Activated naive CD4-positive, alpha-beta T cell treated with anti-CD3 and anti-CD28 coated beads for 36 hours (primary cell): ENCODE measurements at places on chromosomes 11 and 22.
A peak's percentile ranks its signal among the peaks of the same experiment; 100 is the strongest.

DNA sequence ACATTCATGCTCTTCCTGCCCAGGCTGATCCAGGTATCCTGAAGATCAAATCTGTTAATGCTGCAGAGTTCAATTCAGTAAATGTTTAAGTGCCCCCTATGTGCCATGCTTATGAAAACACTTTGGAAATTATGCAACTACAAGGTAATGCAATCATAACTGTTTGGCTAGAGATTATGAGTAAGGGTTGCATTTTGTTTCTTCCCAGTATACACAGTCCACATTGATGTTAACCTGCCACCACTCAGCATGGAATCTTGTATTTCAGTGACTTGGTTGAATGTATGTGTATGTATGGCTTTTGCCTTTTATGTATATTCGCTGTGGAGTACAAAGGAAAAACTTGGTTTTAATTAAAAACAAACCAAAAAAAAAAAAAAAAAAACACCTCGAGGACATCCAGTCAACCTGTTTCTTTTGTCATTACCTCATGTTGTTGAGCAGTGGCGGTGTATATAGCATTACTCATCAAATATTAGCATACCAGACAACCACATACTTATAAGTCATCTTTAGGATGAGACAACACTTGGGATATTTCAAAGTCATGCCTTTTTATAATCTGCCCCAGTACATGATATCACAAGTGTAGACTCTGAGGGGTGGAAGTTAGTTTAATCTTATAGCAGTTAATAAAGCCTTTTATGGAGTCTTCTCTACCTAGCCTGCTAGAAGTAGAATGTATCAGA is 86.1 kb upstream of the HORMAD2 start:
- peaks cover 5% of the 10 kb centered on the region for H3K36me3 ChIP-seq
- H3K27me3 ChIP-seq = no peaks in the 10 kb centered on the region
- no peak for DNase-seq
- no peak overlapping the region for H3K4me3 ChIP-seq
- no peak overlapping the region for H3K27ac ChIP-seq

GRCh38 chr11:34208266-34209135 is 103.1 kb downstream of the NAT10 start:
- no peaks in the 10 kb centered on the region for H3K36me3 ChIP-seq
- H3K27me3 ChIP-seq = no peaks in the 10 kb centered on the region
- H3K4me3 ChIP-seq = no peak overlapping the region
- peaks cover 27% of the 10 kb centered on the region for H3K4me1 ChIP-seq

GRCh38 chr11:12318791-12319438 is 58.5 kb upstream of the PARVA start:
- no peak overlapping the region for H3K27ac ChIP-seq
- no peaks in the 10 kb centered on the region for H3K27me3 ChIP-seq
- peaks cover 1% of the 10 kb centered on the region for H3K36me3 ChIP-seq
- no peak for DNase-seq

DNA sequence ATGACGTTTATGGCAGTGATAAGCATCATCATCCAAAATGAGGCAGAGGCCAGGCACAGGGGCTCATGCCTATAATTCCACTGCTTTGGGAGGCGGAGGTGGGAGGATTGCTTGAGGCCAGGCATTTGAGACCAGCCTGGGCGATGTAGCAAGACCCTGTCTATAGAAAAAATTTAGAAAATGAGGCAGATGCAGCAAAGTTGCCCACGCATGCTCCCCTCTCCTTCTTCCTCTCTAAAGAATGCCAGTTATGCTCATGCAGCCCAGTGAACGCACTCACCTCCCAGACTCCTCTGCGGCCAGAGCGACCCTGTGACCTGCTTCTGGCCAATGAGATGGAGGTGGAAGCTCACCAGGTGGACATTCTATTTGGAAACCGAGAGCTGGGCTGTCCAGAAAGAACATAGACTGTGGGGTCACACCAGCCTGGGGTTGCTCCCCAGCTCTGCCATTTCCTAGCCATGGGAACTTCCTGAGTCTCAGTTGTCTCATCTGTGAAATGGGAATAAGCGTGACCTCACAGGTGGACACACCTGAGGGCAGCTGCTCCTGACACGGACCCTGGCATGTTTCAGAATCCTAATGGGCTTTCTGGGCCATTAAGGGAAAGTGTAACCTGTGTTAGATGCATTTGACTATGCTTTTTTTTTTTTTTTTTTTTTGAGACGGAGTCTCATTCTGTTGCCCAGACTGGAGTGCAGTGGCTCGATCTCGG is 44.9 kb downstream of the MCM5 start:
- peaks cover 2% of the 10 kb centered on the region for H3K4me1 ChIP-seq
- H3K27me3 ChIP-seq = no peaks in the 10 kb centered on the region
- no peak overlapping the region for H3K4me3 ChIP-seq
- DNase-seq = no peak
- H3K36me3 ChIP-seq = peaks cover 16% of the 10 kb centered on the region

DNA sequence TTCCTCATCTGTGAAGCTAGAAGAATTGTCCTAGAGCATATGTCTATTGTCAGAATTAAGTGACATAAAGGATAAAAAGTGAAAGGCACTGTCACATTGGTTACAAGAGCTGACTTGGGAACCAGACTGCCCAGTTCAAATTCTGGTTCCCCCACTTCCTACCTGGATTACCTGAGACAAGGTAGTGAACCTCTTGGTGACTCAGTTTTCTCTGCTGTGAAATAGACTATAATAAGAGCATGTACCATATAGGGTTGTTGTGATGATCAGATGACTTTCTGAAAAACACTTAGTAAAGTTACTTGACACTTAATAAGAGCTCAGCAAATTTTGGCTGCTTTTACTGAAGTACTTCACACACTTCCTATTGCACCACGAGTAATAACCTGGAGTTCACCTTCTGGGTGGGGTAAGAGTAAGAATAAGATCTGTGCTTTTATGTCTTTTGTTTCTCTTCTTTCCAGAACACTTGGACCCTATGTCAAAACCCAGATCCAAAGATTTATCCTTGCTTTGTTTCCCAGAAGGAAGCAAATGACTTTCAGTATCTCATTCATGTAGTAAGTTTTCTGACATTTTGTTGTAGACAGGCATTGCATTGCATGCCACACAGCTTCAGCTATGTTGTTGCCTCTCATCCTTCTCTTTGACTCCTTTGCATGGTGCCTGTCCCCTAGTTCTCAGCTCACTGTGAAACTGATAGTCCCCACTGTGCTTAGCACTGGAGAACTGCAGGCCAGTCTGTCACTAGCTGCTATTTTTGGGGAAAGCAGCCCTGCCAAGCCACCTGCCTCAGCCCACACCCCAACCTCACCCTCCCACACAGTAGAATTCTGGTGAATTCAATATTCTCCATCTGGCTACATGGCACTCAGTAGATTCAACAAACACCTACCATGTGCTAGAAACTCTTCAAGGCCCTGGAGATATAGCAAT is 121.8 kb upstream of the POU2AF2 start:
- no peak overlapping the region for H3K4me3 ChIP-seq
- no peak overlapping the region for H3K27ac ChIP-seq

DNA sequence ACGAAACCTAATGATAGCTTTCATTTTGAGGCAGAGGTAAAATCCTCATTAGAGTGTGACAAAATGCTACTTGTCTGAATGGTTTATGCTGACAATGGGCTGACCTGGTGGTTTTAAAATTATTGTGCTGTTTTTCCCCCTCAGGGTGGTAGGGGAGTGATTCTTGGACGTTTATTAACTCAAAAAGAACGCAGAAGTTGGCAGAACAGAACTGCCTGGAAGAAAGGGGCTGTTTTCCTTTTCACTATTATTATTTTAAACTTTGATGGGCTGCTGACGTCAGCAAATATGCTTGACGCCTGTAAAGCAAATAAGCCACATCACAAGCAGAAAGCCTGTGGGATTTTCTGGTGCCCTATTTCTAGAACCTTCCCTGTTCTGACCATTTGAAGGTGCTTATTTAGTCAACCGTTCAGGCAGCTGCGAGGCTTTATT is 4.0 kb downstream of the RASSF10 start:
- DNase-seq = no peak
- no peak overlapping the region for H3K4me3 ChIP-seq

- no peak for DNase-seq
- no peak overlapping the region for H3K27ac ChIP-seq
- H3K4me3 ChIP-seq = no peak overlapping the region
- peaks cover 11% of the 10 kb centered on the region for H3K27me3 ChIP-seq
- no peaks in the 10 kb centered on the region for H3K36me3 ChIP-seq
These were observed 7.0 kb upstream of the CEP126 start for GRCh38 chr11:101907815-101908214.

- H3K4me3 ChIP-seq = no peak overlapping the region
- H3K27ac ChIP-seq = no peak overlapping the region
- no peaks in the 10 kb centered on the region for H3K36me3 ChIP-seq
- H3K27me3 ChIP-seq = no peaks in the 10 kb centered on the region
These were observed 12.1 kb downstream of the LRFN4 start for GRCh38 chr11:66868726-66869566.

GRCh38 chr22:46043339-46043738 is 66.4 kb upstream of the WNT7B start:
- H3K27me3 ChIP-seq = no peaks in the 10 kb centered on the region
- DNase-seq = no peak
- H3K4me3 ChIP-seq = peak overlapping the region; percentile 82
- peaks cover 24% of the 10 kb centered on the region for H3K4me1 ChIP-seq
- peak overlapping the region; percentile 89 for H3K27ac ChIP-seq

GRCh38 chr11:101996111-101996510 is 51.1 kb upstream of the CFAP300 start:
- DNase-seq = no peak
- peaks cover 2% of the 10 kb centered on the region for H3K36me3 ChIP-seq
- no peak overlapping the region for H3K4me3 ChIP-seq
- H3K27ac ChIP-seq = no peak overlapping the region

DNA sequence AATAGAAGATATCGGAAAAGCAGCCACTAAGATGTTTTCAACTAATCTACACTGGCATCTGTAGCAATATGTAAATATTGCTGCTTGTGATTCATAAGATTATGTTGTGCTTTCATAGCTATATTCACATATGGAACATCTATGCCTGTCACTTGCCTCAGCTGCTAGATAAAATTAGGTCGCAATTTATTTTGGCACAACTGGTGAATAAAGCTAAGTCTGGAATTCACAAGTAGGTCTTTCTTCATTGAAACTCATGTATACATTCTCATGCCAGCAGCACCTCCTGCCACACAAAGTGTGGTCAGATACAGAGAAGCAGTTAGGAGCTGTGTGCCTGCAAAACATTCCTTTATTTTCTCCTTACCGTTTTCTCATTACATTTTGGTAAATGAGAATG is 543.3 kb upstream of the CHORDC1 start:
- no peaks in the 10 kb centered on the region for H3K36me3 ChIP-seq
- DNase-seq = no peak
- no peak overlapping the region for H3K27ac ChIP-seq
- no peak overlapping the region for H3K4me3 ChIP-seq

DNA sequence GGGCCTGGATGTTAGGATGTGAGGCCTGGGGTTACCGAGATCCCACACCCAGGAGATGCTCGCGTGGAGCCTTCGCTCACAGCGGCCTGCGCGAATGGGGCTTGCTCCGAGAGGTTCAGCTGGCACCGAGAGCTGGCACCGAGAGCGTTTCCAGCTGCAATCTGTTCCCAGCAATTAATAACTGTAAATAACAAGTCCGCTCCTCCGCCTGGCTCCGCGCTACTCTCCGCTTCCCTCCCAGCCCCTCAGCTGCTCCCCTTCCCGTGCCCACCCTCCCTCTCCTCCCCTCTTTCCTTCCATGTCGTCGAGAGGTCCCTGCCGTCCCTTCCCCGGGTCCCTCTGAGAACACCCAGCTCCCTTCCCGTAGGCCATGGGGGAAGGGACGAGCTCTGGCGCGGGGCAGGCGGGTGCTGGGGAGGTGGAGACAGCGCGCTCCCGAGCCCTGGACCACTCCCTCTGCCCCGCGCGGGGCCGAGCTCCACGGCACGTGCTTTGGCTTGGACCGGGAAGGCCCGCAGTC is 110.8 kb downstream of the WNT7B start:
- no peak overlapping the region for H3K27ac ChIP-seq
- H3K4me1 ChIP-seq = peaks cover 4% of the 10 kb centered on the region
- peaks cover 36% of the 10 kb centered on the region for H3K27me3 ChIP-seq
- no peak overlapping the region for H3K4me3 ChIP-seq
- H3K36me3 ChIP-seq = no peaks in the 10 kb centered on the region

- H3K27me3 ChIP-seq = no peaks in the 10 kb centered on the region
- no peak overlapping the region for H3K27ac ChIP-seq
- H3K4me1 ChIP-seq = peaks cover 29% of the 10 kb centered on the region
- peak; percentile 67 for DNase-seq
- peaks cover 2% of the 10 kb centered on the region for H3K36me3 ChIP-seq
These were observed 206.3 kb downstream of the DDX10 start for GRCh38 chr11:108871152-108871551.

GRCh38 chr11:105108247-105108646 is 31.3 kb downstream of the CARD18 start:
- peaks cover 11% of the 10 kb centered on the region for H3K27me3 ChIP-seq
- no peak overlapping the region for H3K27ac ChIP-seq
- DNase-seq = no peak
- H3K4me3 ChIP-seq = no peak overlapping the region

- H3K27me3 ChIP-seq = no peaks in the 10 kb centered on the region
- no peak overlapping the region for H3K27ac ChIP-seq
- H3K4me1 ChIP-seq = peaks cover 56% of the 10 kb centered on the region
These were observed 167.6 kb upstream of the MTMR2 start for GRCh38 chr11:96091476-96091875.

- peak; percentile 84 for DNase-seq
- no peak overlapping the region for H3K27ac ChIP-seq
- H3K4me3 ChIP-seq = peak overlapping the region; percentile 76
- no peaks in the 10 kb centered on the region for H3K36me3 ChIP-seq
- peaks cover 2% of the 10 kb centered on the region for H3K4me1 ChIP-seq
These were observed 19.2 kb upstream of the PLET1 start for GRCh38 chr11:112279901-112280267.

DNA sequence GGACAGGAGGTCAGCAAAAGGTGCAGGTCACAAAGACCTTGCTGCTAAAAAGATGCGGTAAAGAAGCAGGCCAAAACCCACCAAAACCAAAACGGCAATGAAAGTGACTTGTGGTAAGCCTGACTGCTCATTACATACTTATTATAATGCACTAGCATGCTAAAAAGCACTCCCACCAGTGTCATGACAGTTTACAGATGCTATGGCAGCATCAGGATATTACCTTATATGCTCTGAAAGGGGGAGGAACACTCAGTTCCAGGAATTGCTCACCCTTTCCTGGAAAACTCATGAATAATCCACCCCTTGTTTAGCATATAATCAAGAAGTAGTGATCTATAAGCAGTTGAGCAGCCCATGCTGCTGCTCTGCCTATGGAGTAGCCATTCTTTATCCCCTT is 45.2 kb upstream of the SLC5A12 start:
- no peak for DNase-seq
- H3K4me1 ChIP-seq = no peaks in the 10 kb centered on the region
- H3K36me3 ChIP-seq = no peaks in the 10 kb centered on the region
- H3K27ac ChIP-seq = no peak overlapping the region

GRCh38 chr11:70930215-70930614 is 322.2 kb downstream of the SHANK2 start:
- no peaks in the 10 kb centered on the region for H3K4me1 ChIP-seq
- H3K27me3 ChIP-seq = peaks cover 11% of the 10 kb centered on the region
- H3K4me3 ChIP-seq = no peak overlapping the region
- H3K27ac ChIP-seq = no peak overlapping the region
